ENCODE measurements at places on chromosomes 7 and 10. TPM values are rescaled to one million over a fixed set of nuclear protein-coding genes. Genes with fewer than 3 reads are reported as not detected.

GRCh38 chr7:32594965-32595490, 99.7 kb downstream of the AVL9 start:
- peak; percentile 21 for DNase-seq

Gene HYAL4
- total RNA-seq = not detected

Gene AOC1
- not detected for total RNA-seq

Gene EBLN1
- total RNA-seq = not detected

Gene ANXA8L1
- 0.29 TPM for total RNA-seq

GRCh38 chr7:79615466-79615865, 162.0 kb upstream of the MAGI2 start:
- DNase-seq = peak; percentile 21
